ENCODE measurements at places on chromosomes 7 and 10.

- DNase-seq: no peak
These were observed 26.2 kb upstream of the PRPF18 start for GRCh38 chr10:13560597-13560996.

DNA sequence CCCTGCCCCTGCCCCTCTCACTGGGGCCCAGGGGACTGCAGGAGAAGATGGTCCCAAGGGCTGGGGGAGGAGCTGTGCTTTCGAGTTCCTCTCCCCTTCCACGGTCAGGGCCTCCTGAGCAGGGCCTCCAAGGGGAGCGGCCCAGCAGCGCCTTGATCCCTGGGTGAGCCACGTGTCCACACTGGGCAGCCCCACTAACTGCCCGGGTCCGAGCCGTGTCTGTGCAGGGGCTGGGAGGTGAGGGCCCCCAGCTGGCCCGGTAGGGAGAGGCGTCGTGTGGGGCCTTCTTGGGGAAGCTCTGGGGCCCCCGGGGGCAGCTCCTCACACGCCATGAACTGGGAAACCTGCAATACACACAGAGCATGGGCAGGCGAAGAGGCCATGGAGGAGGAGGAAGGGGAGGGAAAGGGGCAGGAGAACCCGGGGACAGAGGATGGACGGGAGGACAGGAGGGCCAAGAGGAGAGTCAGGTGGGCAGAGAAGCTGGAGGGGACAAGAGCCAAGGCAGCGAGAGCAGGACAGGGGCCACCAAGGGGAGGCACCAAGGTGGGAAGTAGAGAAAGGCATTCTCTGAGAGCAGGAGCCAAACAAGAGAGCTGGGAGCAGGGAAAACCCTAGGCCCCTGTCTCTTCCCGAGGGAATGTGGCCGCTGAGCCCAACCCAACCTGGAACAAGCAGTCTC lies 32.8 kb downstream of the KCNH2 start:
- DNase-seq: no peak

DNA sequence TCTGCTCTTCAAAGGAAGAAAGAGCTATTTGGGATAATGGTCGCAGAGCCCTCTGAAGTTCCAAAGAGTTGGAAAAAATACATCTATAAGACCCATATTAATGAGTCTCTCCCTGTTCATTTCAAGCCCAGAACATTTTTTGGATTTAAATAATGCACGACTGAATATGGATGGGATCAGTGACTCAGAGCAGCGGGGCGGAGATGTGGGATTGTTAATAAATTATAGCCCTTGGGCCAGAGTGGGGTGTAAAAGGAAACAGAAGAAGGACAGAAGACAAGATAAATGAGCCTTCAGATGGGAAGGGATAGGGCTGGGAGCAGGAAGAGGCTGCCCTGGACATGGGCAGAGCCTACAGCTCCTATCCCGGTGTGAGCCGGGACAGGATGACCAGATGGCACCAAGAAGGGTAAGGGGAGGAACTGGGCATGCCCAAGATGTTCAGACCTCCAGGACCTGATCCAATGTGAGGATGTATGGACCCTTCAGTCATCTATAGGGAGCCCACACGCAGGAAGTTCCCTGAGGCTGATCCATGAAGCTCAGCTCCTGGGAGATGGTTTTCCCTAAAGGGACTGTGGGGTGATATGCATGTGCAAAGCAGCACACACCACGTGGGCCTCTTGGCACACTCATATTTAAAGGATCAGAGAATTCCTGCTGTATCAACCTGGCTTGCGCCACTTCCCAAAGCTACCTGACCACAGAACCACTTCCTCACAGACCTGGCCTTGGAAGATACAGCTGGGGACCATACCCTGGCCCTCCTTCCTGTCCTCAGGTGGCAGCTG lies 96.1 kb upstream of the PLXNA4 start:
- DNase-seq: no peak

DNA sequence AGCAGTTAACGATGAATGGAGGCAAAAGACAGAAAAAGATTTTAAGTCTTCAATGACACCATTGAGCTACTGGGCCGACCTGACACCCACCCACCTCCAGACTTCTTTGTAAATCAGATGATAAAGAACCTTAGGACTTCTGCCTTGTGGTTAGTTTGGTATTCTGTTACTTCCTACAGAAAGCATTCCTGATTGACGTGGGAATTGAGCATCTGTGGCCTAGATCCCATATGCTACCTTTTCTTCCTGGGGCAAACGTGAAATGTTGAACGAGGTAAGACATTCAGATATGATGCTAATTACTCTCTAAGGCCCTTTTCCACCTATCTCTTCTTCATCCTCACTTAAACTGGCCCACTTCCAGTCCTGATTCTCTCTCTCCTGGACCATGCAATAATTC lies 10.2 kb downstream of the PRLHR start:
- no peak for DNase-seq

GRCh38 chr7:128938544-128939074 lies 882 bp downstream of the IRF5 start:
- DNase-seq: no peak

- DNase-seq: no peak
These were observed 35.9 kb upstream of the CACNB2 start for GRCh38 chr10:18104223-18104872.

DNA sequence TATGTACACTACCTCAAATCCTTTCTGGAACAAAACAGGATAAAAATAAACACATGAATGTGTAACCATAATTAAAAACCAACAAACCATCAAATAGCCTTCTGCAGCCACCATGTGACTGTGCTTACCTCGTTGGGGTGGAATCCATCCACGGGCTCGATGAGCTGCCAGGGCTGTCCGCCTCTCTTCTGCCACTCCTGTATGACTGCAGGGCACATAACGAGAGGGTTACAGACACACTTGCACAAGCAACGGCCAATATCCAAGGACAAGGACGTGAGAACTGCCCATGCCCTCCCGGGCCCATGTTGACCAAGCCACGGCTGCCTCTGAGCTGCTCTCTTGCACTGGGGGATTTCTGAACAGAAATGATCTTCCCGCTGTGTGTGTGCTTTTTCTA lies 132.2 kb downstream of the ANLN start:
- no peak for DNase-seq

Data from stimulated activated CD8-positive, alpha-beta memory T cell treated with anti-CD3 and anti-CD28 coated beads, Interleukin-4, amount 100 ng/mL, for 1 hour (primary cell).